ENCODE measurements at places on chromosomes 4 and X.

DNA sequence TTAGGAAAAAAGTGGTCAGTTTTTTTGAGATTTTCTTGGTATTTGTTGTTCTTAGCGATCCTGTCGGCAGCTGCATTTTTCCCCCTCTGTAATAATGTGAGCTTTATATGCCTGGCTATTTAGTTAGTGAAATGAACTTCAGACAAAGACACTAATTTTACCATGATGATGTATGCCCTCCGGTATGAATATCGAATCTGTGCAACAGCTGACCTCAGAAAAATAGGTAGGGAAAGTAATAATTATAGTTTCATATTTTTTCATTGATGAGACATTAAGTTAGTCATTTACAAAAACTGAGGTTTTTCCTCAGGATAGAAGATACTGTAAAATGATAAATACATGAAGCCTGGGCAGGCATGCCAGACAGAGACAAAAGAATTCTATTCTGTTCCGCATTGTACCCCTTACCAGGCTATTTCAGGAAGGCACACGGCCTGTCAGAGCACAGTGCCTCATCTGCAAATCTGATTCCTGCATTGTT, 155.8 kb downstream of the SHROOM3 start:
- no peak for DNase-seq

- no peak for DNase-seq
Measured at GRCh38 chr4:1055721-1056590, 44.5 kb downstream of the FGFRL1 start.

- no peak for DNase-seq
Measured at GRCh38 chr4:81166458-81167160, 48.4 kb downstream of the PRKG2 start.

GRCh38 chrX:42567268-42567667, 210.7 kb downstream of the PPP1R2C start:
- no peak for DNase-seq

GRCh38 chr4:26839534-26839951, 21.1 kb upstream of the STIM2 start:
- no peak for DNase-seq

DNA sequence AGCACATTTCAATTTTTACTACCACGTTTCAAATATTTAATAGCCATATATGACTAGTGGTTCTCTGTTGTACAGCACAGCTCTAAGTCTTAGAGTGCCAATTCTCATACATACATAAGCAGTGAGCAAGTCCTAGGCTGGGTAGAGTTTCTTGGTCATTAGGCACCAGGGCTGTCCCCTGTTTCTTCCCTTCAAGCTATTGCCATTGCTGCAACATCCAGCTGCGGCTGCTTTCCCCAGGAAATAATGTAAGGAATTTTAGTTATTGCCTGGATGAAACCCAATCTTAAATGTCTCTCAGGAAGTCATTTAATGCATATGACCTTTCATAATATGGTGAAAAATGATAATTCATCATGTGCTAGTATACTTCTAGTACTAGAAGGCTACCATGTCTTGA, 74.1 kb upstream of the PPP3CA start:
- DNase-seq = no peak

DNA sequence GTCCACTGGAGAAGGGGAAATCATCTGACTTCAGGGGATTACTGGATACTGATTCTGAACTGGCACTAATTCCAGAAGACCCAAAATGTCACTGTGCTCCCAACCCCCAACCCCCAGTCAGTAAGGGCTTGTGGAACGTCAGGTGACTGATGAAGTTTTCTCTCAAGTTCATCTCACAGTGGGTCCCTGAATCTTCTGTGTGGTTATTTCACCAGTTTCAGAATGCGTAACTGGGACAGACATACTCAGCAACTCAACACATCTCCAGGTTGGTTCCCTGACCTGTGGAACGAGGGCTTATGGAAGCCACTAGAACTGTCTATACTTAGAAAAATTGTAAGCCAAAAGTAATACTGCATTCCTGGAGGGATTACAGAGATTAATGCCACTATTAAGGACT, 45.3 kb downstream of the DDX60L start:
- no peak for DNase-seq

DNA sequence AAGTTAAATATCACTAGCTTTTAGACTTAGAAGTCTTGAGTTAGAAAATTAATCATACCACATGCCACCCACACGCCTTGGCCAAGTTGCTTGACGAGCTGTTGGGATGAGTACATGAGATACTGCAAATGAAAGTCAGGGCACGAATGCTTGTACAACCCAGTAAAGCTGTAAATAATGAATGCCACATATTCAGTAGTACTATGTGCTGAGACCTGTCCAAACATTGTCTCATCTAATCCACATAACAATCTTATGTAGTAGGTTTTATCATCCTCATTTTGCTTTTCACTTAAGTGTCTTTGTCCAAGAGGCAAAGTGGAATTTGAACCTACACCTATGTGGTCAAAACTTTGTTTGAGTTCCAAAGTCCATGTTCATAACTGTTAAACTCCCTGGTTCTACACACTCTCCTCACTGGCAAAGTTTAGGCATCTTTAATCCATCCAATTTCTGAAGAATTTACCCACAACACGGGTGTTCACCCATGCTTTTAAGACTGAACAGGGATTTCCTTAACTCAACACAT, 74.1 kb downstream of the LDB2 start:
- no peak for DNase-seq

DNA sequence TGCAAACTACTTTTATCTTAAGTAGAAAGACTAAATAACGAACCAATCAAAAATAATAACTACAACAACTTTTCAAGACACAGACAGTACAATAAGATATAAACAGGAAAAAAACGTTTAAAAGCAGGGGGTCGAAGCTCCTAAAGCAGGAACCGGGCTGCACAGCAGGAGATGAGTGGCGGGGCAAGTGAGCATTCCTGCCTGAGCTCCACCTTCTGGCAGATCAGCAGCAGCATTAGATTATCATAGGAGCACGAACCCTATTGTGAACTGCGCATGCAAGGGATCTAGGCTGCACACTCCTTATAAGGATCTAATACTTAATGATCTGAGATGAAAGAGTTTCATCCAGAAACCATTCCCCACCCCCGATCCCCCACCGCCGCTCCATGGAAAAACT, 146.2 kb downstream of the TEX11 start:
- no peak for DNase-seq

DNA sequence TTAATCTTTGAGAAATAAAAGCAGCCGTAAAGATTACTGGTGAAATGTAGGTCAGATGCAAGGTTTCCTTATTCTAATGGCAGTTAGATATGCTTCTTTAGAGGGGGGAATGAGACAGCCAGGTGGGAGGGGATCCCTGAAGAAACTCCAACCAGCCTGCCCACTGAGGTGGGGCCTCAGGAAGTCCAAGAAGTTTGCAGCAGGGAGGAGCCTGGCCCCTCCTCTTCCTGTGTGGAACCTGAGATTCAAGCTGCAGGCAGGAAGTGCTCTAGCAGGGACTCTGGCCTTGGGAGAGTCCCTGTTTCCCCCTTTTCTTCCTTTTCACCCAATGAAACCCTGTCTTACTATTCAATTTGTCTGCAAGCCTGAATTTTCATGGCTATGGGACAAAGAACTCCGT, 101.4 kb upstream of the SLITRK2 start:
- DNase-seq = no peak

DNA sequence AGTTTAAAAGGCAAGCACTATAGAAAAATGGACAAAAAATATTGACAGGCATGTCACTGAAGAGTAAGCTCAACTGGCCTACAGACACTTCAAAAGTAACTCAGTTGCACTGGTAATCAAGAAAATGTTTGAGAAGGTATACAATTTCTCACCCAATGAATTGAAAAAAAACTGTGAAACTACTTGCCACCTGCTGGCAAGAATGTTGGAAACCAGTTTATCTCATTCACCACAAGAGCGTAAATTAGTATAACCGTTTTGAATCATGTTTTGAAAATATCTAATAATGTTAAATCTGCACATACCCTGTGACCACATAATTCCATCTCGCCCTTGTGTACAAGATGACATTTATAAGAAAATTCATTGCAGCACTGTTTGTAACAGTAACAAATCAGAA, 31.7 kb downstream of the TXK start:
- DNase-seq = no peak

GRCh38 chr4:129446074-129446473, 350.1 kb downstream of the C4orf33 start:
- no peak for DNase-seq

DNA sequence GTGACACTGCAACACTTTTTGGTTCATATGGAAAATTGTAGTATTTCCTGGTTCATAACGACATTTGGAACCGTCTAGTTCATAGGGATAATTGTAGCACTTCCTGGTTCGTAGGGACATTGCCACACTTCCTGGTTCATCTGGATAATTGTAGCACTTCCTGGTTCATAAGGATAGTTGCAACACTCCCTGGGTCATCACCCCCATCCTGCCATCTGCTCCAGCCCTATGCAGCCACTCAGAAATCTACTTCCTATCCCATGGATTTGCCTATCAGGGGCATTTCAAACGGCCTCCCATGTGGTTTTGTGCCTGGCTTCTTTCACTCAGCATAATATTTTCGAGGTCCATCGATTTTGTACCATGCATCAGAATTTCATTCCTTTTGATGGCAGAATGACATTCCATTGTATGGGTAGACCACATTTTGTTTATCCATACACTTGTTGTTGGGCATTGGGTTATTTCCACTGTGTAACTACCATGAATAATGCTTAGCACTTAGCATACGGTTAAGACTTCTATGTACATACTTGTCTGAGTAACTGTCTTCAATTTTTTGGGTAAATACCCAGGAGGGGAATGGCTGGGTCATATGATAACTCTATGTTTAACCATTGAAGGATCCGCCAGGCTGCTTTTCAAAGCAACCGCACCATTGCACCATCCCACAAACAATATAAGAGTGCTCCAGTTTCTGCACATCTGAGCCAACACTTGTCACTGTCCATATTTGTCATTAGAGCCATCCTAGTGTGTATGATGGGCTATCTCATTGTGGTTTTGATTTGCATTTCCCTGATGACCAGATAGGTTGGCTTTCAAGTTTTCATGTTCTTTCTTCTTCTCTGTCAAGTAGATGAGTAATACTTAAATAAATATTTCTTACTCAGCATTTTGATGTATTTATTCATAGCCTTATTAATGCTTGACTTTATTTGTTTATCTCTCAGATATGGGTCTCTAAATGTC, 58.3 kb upstream of the CD99 start:
- no peak for DNase-seq

- DNase-seq = no peak
Measured at GRCh38 chrX:6363188-6363587, 134.5 kb upstream of the NLGN4X start.

- DNase-seq = no peak
Measured at GRCh38 chr4:17397611-17398010, 114.3 kb downstream of the QDPR start.

DNA sequence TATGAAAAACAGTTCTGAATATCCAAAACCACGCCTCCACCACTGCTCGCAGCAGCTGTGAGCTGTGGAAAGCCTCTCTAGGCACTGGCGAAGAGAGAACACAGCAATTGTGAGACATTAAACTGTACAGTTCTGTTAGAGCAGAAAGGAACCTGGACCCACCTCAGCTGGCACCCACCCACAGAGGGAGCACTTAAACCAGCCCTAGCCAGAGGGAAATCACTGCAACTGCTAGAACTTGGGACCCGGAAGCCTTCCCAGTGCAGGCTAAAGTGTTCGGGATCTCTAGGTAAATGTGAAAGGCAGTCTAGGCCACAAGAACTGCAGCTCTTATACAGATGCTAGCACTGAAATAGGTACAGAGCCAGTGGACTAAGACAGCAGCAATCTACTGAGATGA, 308.8 kb downstream of the PRR32 start:
- no peak for DNase-seq

GRCh38 chr4:105930698-105931097, 35.4 kb downstream of the NPNT start:
- DNase-seq = no peak

DNA sequence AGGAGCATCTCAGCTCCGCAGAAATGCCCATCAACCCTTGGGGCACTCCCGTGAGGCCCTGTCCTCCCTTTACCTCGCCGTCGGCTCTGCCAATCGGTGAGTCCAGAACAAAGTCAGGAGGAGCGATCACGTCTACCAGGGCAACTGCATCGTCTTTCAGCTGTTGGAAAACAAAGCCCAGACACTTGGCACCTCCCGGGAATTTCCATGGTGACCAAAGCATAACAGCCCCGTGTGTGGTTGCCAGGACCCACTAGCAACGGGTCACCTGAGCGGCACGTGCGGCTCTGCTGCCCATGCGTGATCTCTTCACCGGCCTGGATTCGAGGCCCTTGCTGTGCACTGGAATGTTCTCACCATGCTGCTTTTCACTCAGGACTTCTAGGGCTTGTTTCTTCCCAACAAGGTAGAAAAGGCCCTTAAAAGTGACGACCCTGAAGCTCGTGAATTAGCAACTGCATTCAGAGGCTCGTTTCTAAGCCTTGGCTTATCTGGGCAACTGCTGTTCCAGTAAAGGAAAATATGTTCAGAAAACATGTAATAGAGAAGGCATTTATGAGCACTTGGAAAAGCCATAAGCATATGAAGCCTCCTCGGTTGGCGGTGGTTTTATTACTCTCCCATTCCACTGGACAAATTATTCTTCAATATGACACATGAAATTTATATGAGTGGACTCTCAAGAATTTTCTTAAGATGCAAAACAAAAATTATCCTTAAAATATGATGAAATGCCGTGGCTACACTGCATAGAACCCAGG, 69.5 kb downstream of the ACOX3 start:
- no peak for DNase-seq

GRCh38 chr4:174120446-174121295, 162.8 kb downstream of the FBXO8 start:
- no peak for DNase-seq

- no peak for DNase-seq
Measured at GRCh38 chrX:131987252-131987651, 35.9 kb upstream of the STK26 start.

- no peak for DNase-seq
Measured at GRCh38 chr4:53592122-53592521, 836 bp upstream of the LNX1 start.

DNA sequence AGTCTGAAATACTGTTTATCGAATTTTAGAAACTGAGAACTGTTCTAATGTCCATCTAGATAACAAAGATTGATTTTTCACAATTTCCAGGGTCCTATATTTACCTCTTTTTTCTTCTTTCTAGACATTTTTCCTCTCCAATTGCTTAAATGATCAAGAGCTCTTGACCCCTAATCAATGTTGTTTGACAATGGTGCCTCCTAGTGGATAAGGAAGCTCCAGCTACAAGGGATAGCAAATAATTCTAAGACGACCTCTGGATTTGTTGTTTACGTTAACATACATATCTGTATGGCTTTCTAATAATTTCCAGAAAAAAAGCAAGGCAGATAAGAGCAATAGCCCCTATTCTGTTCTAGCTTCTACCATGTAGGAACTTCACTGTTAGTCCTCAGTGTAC, 35.8 kb downstream of the GPR82 start:
- no peak for DNase-seq

DNA sequence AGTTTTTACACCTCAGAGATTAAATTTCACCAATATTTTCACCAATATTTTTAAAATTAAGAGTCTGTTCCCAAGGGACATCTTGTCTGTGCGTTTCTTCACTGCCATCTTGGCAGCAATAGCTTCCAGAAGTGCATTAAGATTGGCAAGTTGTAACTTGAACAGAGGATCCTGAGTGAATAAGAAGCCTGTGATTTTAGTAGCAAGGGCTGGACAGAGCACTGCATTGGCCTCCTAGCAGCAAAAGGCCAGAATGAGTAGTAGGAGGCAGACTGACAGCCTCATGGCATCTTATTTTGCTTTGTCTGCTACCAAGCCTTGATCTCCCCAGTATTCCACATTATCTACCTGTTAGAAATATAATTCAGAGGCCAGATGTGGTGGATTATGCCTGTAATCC, 138.4 kb downstream of the CPE start:
- no peak for DNase-seq
